ENCODE measurements at places on chromosomes 5 and 9.
A peak's percentile ranks its signal among the peaks of the same experiment; 100 is the strongest.

DNA sequence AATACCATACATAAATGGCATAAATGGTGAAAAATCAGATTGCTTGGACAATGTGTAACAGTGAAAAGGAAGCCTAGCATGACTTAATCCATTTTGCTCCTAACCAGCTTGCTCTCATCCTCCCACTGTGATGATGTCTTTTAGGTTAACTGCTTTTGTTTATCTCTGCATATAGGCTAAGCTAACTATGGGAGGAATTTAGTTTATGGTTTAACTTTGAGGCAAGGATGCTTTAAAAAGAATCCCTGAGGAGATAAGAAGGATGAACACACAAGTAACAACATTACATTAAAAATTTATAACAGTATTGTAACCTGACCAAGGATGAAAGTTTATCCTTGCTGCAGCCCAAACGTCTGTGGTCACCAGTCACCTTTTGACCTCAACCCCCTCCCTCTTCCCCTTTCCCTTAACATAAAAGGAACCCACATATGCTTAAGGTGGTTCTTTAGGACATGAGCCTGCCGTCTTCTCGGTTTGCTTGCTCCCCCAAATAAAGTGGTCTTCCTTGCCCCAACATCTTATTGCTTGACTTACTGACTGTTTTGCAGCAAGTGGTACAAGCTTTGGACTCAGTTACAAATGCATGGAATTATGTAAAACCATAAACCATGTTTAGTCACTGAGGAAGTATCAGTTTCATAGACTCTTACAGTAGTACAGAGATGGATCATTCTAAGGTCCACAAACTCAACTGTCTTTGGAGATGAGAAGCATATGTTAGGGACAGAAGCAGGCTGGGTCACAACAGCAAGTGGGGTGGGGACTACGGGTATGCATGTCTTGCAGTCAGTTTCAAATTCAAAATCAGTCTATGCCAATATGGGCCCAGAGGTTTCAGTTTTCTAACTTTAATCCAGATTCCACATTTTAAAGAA is 31.3 kb downstream of the AGXT2 start:
- no peak for DNase-seq

DNA sequence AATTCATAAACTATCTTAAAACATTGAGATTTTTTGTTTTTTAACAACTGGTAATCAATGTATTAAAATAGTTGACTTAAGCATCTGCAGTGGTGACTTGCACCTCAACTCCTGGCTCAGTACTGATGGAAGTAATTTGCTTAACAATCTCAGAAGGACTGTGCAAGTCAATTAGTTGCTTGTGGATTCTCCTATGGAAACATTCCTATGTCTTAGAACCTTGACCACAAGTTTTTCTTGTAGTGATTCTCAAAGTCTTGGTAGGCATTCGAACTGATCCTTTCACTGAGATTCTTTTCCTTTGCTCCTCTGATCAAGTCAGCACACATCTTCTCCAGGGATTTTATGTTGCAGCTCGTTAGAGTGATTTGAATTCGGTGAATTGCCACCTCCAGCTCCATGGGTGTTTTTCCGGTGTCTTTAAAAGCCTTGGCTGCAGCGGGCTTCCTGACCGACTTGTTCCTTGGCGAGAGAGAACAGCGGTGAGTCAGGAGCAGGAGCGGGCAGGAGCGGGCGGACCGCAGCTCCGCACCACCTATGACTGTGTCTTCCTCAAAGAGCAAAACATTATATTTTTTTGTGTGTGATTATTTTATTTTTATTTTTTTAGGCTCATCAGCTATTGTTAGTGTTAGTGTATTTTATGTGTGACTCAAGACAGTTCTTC is 21.1 kb downstream of the HMGXB3 start:
- no peak for DNase-seq

GRCh38 chr9:34983209-34983608 is 6.3 kb upstream of the DNAJB5 start:
- no peak for DNase-seq

- no peak for DNase-seq
Observed at GRCh38 chr5:82405618-82406204, 127.6 kb upstream of the RPS23 start.

DNA sequence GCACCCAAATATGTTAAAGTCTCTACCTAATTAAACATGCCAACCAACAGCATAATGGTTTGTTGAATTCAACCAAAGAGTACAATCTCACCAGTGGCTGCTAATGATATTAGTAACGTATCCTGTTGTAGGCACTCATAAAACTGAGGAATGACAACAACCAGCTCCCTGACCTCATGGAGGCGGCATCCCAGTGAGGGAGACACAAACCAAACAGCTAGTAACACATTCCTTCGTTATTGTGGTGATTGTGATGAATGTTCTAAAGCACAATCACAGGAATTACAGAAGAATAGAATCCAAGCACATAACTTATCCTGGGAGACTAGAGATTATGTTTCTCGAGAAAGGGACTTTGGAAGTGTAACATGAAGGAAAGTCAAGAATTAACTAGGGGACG is 224.6 kb downstream of the CTNND2 start:
- DNase-seq, result no peak

DNA sequence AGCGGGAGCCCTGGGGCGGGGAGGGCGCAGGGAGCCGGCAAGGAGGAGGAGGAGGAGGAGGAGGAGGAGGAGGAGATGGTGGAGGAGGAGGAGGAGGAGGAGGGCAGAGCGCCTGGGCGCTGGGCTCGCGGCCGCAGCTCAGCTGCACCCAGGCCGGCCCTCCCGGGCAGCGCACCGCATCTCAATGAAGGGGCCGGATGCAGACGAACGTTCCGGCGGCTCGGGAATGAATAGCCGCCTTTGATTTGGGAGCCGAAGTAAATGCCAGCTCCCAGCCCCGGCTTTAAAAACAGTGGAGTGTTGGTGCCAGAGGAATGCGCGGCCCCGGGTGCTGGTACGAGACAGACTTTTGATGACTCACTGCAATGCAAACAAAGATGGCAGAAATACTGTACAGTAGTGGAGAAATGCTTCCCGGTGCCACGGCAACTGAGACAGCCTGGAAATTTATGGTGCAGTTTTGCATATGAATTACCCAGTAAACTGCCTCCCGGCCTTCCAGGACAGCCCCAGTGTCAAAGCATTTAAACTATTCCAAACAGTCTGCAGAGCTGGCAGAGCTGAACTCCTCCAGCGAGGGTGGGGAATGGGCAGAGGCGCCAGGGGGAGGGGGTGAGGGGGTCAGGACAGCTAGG is 43.1 kb downstream of the NACC2 start:
- peak; percentile 97 for DNase-seq

- no peak for DNase-seq
Observed at GRCh38 chr9:88551546-88552137, 16.7 kb downstream of the NXNL2 start.

DNA sequence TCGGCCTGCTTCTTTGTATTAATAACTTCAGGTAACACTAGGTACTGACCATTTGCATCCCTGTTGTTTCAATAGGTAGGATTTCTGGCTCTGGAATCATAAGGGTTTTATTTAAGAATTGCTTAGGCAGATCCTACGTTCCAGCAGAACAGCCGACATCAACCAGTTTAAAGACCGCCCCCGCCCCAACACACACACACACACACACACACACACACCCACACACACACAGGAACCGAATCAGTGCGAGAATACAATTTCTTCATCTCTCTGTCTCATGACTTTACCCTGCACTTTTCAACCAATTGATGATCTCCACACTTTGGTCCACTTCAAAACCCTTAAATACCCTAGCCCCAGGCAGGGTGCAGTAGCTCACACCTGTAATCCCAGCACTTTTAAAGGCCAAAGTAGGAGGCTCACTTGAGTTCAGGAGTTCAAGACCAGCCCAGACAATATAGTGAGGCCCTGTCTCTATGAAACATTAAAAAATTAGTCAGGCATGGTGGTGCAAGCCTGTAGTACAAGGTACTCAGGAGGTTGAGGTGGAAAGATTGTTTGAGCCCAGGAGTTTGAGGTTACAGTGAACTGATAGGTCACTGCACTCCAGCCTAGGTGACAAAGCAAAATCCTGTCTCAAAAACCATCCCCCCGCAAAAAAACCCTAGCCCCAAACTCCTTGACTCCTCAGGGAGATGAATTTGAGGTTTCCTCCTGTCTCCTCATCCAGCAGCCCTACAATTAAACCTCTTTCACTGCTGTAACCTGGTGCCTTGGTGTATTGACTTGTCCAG is 2.7 kb upstream of the MTMR12 start:
- no peak for DNase-seq

GRCh38 chr9:69812068-69813000 is 8.3 kb upstream of the CFAP95 start:
- DNase-seq, result no peak

All from spinal cord (tissue), 10 donors.